NCI-H1436 (cell line): ENCODE measurements at places on chromosomes 1 and 21.
A peak's percentile ranks its signal among the peaks of the same experiment; 100 is the strongest.

GRCh38 chr1:14037101-14037847 lies 337.3 kb downstream of the PRDM2 start:
- no peak for DNase-seq

GRCh38 chr1:186240436-186240835 lies 134.6 kb downstream of the TPR start:
- DNase-seq: no peak

DNA sequence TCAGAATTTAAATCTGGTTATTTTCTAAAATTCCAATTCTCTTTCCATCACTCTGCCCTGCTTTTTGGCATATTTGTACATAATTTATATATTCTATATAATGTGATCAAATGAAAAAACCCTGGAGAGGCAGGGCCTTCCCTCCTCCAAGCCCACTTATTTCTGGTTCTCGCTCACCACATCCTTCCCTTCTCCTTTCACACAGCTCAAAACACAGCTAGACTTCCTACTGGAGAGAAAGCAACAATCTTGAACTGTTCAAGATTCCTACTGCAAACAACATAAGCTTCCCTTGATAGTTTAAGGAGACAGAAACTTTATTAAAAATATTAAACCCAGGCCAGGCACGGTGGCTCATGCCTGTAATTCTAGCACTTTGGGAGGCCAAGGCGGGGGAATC lies 7.6 kb upstream of the AIM2 start:
- no peak for DNase-seq

DNA sequence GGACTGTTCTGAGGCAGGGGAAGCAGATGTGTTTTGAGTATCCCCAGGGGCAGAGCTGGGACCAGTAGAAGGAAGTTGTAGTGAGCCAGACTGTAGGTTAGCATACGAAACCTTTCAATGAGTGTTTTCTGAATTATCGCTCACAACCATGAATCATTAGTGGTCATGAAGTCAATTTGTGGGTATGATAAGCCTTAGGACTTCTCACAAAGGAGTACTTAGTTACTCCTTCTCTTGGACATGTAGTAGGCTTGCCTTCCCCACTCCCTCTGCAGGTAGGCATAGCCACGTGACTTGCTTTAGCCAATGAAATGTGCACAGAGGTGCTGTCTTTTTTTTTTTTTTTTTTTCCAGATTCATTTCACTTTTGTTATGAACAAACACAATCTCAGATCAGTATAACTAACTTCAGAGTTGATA lies 23.9 kb upstream of the FAAH start:
- DNase-seq: no peak

DNA sequence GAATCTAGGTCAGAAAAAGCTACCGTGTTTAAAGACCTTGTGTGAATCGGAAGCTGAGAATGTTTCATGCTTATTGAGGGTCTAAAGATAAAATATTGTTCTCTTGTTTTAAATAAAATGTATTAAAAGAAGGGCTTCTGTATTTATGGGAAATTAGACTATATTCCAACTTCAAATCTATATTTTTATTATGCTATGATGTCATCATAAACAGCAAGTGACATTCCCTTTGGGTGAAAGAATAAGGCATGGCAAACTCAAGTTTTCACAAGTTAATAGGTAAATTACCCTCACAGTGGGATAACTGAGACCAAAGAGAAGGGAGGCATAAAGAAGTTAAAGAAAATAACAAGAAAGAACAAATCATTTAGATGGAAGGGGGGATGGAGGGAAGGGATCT lies 333.8 kb upstream of the NR5A2 start:
- DNase-seq: no peak

GRCh38 chr1:198141668-198142351 lies 15.0 kb upstream of the NEK7 start:
- no peak for DNase-seq

DNA sequence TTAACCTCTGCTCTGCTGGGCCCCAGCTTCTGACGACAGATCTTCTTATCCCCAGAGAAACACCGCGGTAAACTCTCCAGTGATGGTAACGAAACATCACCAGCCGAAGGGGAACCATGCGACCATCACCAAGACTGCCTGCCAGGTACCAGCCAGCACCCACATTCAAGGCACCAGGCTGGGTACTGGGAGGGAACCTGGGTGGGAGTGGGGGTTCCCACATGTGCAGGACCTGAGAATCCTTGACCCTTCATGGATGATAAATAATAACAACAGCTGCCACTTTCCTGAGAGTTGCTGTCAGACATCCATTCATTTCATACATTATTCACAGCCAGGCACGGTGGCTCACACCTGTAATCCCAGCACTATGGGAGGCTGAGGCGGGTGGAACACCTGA lies 20.8 kb downstream of the DRAXIN start:
- no peak for DNase-seq

DNA sequence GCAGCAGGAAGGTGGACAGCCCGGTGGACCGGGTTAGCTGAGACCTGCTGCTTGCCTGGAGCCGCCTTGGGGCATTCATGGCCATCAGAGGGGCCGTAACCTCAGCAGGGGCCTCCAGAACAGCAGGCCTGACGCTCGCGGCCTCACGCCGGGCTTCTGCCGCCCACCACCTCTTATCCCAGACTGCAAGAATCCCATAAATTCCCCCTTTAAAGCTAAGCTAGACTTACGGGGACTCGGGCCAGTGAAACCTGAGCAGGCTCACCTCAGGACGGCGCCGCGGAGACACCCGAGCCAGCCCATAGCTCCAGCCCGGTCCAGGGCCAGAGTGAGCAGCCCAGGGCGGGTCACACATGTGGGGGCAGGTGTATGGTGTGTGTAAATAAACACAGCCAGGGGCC lies 132.3 kb downstream of the GLIS1 start:
- DNase-seq: no peak

DNA sequence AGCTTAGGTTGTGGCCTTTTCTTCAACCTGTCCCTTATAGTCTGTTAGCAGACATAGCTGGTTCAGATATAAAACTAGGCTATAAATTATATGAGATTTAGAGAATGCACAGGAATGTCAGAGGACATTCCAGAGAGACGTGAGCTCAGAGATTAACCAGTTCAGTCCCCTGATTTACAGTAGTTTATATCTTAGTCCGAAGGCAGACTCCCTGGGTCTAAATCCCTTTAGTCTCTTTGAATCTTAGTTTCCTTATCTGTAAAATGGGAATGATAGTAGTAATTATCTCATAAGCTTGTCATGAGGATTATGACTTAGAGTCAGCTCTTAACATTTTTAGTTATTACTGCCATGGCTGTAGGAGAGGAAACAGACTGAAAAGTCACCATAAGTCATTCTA lies 45.5 kb upstream of the PLXNA2 start:
- DNase-seq: no peak

DNA sequence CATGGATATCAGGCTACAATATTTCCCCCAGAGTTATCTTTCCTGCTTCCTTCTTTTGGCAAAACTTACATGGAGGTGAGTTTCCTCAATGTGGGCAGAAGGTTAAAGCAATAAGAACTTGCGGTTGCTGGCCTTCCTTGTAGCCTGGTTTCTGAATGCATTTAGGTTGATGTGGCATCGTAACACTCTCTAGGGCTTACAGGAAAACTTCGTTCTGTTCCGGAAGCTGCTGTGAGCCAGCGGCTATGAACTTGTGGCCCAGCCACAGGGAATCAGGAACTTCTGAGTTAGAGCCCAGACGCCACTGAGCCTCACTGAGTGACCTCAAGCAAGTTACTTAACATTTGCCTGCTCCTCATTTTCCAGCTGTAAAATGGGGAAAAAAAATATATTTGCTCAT lies 623.4 kb upstream of the ADAMTS5 start:
- no peak for DNase-seq

GRCh38 chr1:62484824-62485468 lies 48.1 kb downstream of the USP1 start:
- no peak for DNase-seq

- DNase-seq: no peak
These were observed 40.2 kb upstream of the C1orf53 start for GRCh38 chr1:197862221-197862620.

DNA sequence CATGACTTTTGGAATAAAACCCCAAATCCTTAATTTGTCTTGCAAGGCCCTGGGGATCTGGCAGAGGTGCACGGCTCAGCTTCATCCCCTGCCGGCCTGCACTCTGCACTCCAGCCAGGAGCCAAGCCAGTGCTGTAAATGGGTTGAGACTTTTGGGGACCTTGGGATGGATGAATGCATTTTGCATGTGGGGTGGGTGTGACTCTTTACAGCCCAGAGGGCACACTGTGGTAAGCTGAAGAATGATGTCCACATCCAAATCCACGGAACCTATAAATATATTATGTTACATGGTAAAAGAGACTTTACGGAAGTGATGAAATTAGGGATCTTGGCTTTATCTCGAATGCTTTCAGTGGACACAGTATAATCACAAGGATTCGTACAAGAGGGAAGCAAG lies 177.8 kb downstream of the EDEM3 start:
- DNase-seq: no peak

- DNase-seq: no peak
These were observed 186.6 kb downstream of the NTNG1 start for GRCh38 chr1:107327446-107327845.

GRCh38 chr1:88892357-88892877 lies 1.1 kb upstream of the GTF2B start:
- DNase-seq: peak; percentile 87

- DNase-seq: no peak
These were observed 359.0 kb downstream of the ST6GALNAC3 start for GRCh38 chr1:76433526-76433925.

DNA sequence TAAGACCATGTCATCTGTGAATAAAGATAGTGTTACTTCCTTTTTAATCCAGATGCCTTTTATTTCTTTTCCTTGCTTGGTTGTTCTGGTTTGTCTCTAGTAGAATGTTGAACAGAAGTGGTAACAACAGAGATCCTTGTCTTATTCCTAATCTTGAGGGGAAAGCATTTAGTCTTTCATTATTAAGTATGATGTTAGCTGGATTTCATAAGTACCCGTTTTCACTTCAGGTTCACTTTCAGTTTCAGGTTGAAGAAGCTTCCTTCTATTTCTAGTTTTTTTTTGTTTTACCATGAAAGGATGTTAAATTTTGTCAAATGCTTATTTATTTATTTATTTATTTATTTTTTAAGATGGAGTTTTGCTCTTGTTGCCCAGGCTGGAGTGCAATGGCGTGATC lies 22.3 kb upstream of the AGPAT3 start:
- DNase-seq: no peak

DNA sequence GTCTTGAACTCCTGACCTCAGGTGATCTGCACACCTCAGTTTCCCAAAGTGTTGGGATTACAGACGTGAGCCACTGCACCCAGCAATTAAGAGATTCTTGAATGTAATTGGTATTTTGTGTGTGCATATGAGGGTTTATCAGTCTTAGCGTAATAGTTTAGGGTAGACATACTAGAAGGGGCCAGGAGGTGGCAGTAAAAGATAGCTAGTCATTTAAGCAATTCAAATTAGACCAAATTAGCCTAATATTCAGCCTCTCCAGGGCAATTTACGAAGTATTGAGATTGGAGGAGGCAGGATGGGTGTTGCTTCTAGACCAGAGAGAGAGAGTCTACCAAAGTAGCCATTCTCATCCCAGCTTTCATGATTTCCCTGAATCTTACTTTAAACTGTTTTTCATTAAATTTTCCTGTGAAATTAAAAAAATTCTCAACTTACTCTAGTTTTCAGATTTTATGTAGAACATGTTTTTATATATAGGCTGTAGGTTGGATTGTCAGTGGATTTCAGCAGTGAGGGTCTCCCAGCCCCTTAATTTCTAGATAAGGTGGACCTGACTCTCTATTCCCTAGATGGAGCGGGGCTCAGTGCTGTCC lies 119.7 kb downstream of the HHAT start:
- peak; percentile 78 for DNase-seq

DNA sequence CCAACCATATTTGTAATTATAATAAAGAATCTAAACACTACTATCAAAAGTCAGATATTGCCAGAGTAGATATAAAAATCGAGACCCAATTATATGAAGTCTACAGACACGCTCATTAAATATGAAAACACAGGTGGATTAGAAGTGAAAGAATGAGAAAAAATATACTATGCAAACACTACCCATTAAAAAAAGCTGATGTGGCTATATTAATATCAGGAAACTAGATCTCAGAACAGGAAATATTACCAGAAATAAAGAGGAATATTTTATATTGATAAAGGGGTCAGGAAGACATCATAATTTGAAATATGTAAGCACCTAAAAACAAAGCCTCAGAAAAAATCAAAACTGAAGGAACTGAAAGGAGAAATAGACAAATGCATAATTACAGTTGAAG lies 88.3 kb downstream of the URB2 start:
- no peak for DNase-seq

- DNase-seq: no peak
These were observed 110.2 kb downstream of the MATN1 start for GRCh38 chr1:30613188-30613587.

DNA sequence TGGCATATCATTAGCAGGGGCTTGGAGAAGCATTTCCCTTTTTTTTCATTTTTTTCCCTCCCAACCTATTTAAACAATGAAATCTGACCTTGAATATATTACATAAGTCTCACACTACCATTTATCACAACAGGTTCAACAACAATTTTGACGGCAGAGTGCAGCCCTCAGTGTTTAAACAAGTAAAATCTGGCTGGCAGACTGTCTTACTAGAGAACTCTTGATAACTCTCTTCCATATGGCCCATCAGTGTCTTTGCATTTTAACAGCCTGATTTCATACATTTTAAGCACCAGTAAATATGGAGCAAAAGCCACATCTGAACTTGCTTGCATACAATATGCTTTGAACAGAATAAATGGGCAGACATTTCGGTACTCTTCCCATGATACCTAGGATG lies 213.0 kb downstream of the KCTD3 start:
- DNase-seq: no peak

DNA sequence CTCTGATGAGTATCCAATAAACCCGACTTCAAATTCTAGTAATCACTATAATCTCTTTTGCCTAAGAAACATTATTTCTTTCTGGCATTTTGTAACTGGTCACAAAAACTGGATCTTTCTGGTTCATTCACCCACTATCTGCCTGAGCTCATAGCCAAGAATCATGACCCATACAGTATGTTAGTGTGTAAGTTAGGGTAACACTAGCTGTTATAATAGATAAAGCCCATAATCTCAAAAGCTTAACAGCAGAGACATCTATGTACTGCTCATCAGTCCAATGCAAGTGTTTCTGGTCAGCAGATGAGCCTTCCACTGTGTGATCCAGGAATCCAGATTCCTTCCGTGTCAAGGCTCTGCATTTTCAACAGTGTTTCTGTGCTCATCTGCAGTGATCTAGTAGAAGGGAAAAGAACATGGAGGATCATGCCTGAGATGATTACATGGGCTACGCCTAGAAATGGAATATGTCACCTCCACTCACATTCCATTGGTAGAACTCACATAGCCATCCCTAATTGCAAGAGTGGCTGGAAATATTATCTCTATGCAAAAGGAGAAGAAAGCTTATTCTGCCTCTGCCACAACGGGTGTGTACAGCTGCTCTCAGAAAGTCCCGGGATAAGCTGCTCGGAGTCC lies 27.7 kb downstream of the RRAGC start:
- DNase-seq: no peak

- no peak for DNase-seq
These were observed 3.9 kb downstream of the OVAAL start for GRCh38 chr1:180562640-180563025.
